Mesothelial cell of epicardium (in vitro differentiated cells): ENCODE measurements at places on chromosomes 1 and 21. TPM values are rescaled to one million over a fixed set of nuclear protein-coding genes. Genes with fewer than 3 reads are reported as not detected.
A peak's percentile ranks its signal among the peaks of the same experiment; 100 is the strongest.

The CCDC190 gene
- 0.11 to 0.13 TPM in 2 of 3 replicates, not detected in the other for total RNA-seq

The C1orf94 gene
- total RNA-seq = not detected in 3 replicates

The SH2D5 gene
- 0.45 to 0.90 TPM (median 0.49 TPM) in 3 replicates for total RNA-seq

The SLC9C2 gene
- total RNA-seq = 0.93 to 1.2 TPM (median 1.00 TPM) in 3 replicates

The GBP2 gene
- total RNA-seq = 3.8 to 4.4 TPM (median 4.1 TPM) in 3 replicates

The CAMSAP2 gene
- 47.9 to 48.2 TPM (median 48.2 TPM) in 3 replicates for total RNA-seq

The ANXA9 gene
- total RNA-seq = 1.2 TPM in 3 replicates

The OR14C36 gene
- total RNA-seq = not detected in 3 replicates

The LCE6A gene
- total RNA-seq = not detected in 3 replicates

The GREM2 gene
- total RNA-seq = 0.09 to 0.27 TPM (median 0.16 TPM) in 3 replicates

The CD52 gene
- total RNA-seq = 1.1 to 1.9 TPM (median 1.6 TPM) in 3 replicates

The NGF gene
- 4.2 to 4.6 TPM (median 4.5 TPM) in 3 replicates for total RNA-seq

The NLRP3 gene
- 0.13 to 0.34 TPM (median 0.22 TPM) in 3 replicates for total RNA-seq

- no peaks in the 10 kb centered on the region for H3K4me1 ChIP-seq
- DNase-seq = no peak
- no peak overlapping the region for H3K27ac ChIP-seq
- H3K36me3 ChIP-seq = no peaks in the 10 kb centered on the region
- no peak overlapping the region for H3K4me3 ChIP-seq
Observed at GRCh38 chr1:85289207-85289847, 12.9 kb upstream of the BCL10 start.

GRCh38 chr1:36603461-36603860 lies 120.7 kb upstream of the CSF3R start:
- no peak for DNase-seq
- H3K4me1 ChIP-seq = no peaks in the 10 kb centered on the region
- no peak overlapping the region for H3K27ac ChIP-seq
- H3K27me3 ChIP-seq = peaks cover 53% of the 10 kb centered on the region
- H3K36me3 ChIP-seq = no peaks in the 10 kb centered on the region

DNA sequence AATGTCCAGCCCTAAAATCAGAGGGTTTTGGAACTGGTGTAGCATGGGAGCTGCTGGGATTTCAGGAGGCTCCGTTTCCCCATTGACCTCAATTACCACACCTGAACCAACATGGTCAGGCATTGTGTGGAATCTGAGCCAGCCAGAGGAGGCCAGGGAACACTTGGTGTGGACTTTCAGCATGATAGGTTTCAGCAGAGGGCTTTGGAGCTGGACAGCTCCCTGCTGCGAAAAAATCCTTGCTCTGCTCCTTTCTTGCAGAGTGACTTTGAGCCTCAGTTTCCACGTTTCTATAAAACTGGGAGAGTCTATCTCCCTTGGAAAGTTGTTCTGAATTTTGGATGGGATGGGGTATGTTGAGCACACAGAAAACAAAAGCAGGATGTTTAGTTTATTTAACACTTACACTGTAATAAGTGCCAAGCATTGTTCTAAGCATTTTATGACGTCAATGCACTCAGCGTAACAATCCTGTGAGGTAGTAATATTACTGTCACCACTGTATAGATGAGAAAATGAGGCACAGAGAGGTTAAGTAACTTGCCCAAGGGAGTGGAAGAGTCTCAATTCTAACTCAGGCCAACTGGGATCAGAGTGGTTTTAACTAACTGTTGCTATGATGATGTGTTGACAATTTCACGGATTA lies 168.0 kb downstream of the GRIK3 start:
- H3K36me3 ChIP-seq = no peaks in the 10 kb centered on the region
- no peaks in the 10 kb centered on the region for H3K4me1 ChIP-seq
- DNase-seq = no peak
- no peak overlapping the region for H3K4me3 ChIP-seq

DNA sequence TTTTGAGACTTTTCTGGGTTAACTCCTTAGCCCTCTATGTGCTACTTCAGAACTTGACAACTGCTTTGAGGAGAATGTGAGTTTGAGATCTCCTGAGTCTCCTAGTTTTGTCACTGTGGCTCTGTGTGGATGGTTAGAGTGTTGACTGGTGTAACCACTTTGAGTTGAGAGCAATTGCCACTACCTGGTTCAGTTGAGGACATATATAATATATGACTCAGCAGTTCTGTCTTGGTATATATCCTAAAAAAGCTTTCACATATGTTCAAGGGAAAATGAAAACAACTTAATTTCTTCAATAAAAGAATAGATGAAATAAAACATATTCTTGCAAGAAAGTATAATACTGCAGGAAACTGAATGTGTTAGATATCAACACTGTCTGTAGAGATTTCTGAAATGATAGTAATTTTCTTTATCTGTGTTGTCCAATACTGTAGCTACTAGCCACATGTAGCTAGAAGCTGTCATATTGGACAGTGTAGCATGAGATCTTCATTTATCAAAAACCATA lies 96.7 kb upstream of the QSOX1 start:
- H3K4me3 ChIP-seq = no peak overlapping the region
- H3K27ac ChIP-seq = no peak overlapping the region
- no peak for DNase-seq

- H3K27me3 ChIP-seq = peaks cover 2% of the 10 kb centered on the region
- no peak for DNase-seq
- no peak overlapping the region for H3K27ac ChIP-seq
- peaks cover 6% of the 10 kb centered on the region for H3K36me3 ChIP-seq
Observed at GRCh38 chr1:65230731-65231481, 78.4 kb upstream of the DNAJC6 start.

DNA sequence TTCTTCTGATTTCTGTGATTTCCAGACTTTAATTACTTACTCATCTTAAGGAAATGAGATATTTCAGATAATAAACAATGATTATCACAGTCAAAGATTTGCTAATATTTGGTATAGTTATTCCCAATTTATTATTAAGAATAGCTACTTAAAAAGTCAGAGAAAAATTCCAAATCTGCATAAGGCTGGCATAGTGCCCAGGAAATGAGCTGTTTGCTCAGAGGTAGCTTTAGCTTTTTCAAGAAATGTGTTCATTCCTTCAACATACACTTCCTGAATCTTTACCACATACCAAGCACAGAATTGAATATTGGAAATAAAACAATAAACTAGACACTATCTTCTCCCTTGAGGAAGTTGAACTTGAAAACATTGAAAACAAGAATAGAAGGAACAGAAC lies 44.3 kb upstream of the KCNK1 start:
- no peaks in the 10 kb centered on the region for H3K36me3 ChIP-seq
- H3K4me3 ChIP-seq = no peak overlapping the region
- H3K4me1 ChIP-seq = peaks cover 24% of the 10 kb centered on the region
- no peak for DNase-seq
- peaks cover 29% of the 10 kb centered on the region for H3K27me3 ChIP-seq
- peak overlapping the region; percentile 62 for H3K27ac ChIP-seq

DNA sequence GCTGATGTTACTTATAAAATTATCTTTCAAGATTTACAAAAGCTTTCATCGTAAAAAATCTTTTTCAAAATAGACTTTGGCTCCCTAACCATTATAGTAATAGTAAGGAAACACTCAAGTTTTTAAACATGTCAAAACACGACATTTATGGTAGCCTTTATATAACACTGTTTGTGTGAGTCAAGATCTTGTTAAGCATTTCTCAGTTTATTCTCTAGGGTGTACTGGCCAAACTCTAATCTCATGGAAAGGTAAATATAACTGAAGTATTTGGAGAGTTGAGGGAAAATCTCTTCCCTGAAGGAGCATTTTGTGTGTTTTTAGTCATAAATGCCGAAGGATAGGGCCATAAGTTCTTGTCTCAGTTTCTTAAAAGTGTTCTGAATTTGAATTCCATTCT lies 790.9 kb upstream of the NCAM2 start:
- no peaks in the 10 kb centered on the region for H3K4me1 ChIP-seq
- H3K36me3 ChIP-seq = no peaks in the 10 kb centered on the region
- H3K27me3 ChIP-seq = no peaks in the 10 kb centered on the region
- H3K4me3 ChIP-seq = no peak overlapping the region
- DNase-seq = no peak
- no peak overlapping the region for H3K27ac ChIP-seq

DNA sequence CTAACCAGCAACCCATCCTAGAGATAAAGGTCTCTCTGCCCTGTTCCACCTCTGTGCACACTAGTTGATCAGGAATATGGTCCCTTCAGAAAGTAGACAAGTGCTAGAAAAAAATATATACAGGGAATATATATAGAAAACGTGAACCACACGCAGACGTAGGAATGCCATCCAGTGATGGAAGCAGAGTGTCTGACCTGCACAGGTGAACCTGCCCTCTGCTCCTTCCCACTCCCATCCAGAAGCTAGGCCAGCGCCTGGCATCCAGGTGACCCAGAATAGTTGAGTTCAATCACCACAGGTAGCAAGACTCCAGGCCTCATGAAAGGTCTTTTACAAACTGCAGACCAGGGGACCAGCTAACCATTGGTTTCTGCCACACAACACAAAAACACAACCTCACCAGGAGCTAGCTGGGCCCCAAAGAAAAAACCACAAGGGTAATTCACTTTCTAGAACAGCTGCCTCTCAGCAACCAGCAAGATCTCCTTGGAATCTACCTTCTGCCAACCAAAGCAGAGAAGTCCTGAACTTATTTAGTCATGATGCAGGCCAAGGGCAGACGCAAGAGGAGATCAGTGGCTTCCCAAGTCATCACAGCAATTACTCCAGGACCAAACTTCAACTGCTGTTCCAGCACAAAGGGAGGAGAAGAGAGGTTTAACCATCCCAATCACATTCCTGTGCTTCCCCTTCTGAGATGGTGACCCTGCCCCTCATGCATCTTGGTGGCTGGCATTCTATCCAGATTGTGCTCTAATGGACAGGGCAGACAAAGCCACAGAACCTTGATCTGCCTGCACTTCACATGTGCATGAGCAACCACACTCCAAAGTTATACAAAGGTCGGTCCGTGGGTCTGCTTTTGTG lies 53.0 kb downstream of the GPR161 start:
- peaks cover 12% of the 10 kb centered on the region for H3K36me3 ChIP-seq
- H3K27ac ChIP-seq = no peak overlapping the region
- no peak overlapping the region for H3K4me3 ChIP-seq
- peaks cover 3% of the 10 kb centered on the region for H3K4me1 ChIP-seq
- DNase-seq = no peak

DNA sequence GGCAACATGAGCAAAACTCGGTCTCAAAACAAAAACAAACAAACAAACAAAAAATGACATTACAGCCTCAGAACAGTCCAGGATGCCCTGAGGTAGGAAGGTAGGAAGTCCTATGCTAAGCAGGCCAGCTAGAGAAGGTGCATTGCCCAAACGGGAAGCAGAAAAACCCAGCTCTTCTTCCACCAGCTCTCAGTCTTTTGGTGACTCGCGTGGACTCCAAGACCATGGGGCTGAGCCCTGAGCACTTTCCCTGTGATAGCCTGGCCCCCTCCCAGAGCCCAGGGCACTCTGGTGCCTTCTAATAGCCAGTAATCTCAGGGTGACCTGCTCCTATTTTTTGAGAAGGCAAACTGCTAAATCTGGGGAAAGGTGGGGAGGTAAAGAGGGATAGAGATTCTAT lies 16.1 kb downstream of the PHLDA3 start:
- H3K36me3 ChIP-seq = no peaks in the 10 kb centered on the region
- H3K27ac ChIP-seq = no peak overlapping the region
- H3K4me1 ChIP-seq = peaks cover 47% of the 10 kb centered on the region
- no peaks in the 10 kb centered on the region for H3K27me3 ChIP-seq
- H3K4me3 ChIP-seq = no peak overlapping the region

- peaks cover 2% of the 10 kb centered on the region for H3K36me3 ChIP-seq
- DNase-seq = no peak
- peaks cover 51% of the 10 kb centered on the region for H3K4me1 ChIP-seq
- H3K27me3 ChIP-seq = no peaks in the 10 kb centered on the region
- H3K4me3 ChIP-seq = no peak overlapping the region
Observed at GRCh38 chr1:81699234-81699633, 101.5 kb upstream of the ADGRL2 start.

GRCh38 chr1:178166429-178167024 lies 72.6 kb downstream of the RASAL2 start:
- no peak overlapping the region for H3K27ac ChIP-seq
- no peaks in the 10 kb centered on the region for H3K36me3 ChIP-seq
- no peaks in the 10 kb centered on the region for H3K27me3 ChIP-seq
- peaks cover 8% of the 10 kb centered on the region for H3K4me1 ChIP-seq

GRCh38 chr1:150622303-150622975 lies 7.0 kb downstream of the ENSA start:
- H3K36me3 ChIP-seq = peaks cover 42% of the 10 kb centered on the region
- H3K27ac ChIP-seq = peak overlapping the region; percentile 62
- H3K27me3 ChIP-seq = no peaks in the 10 kb centered on the region
- H3K4me3 ChIP-seq = no peak overlapping the region
- peaks cover 27% of the 10 kb centered on the region for H3K4me1 ChIP-seq

GRCh38 chr1:64882574-64883255 lies 83.6 kb downstream of the JAK1 start:
- no peak overlapping the region for H3K27ac ChIP-seq
- H3K4me3 ChIP-seq = no peak overlapping the region
- peaks cover 11% of the 10 kb centered on the region for H3K36me3 ChIP-seq
- no peaks in the 10 kb centered on the region for H3K27me3 ChIP-seq

- H3K27ac ChIP-seq = peak overlapping the region; percentile 75
- H3K4me3 ChIP-seq = no peak overlapping the region
- DNase-seq = no peak
- H3K4me1 ChIP-seq = peaks cover 32% of the 10 kb centered on the region
Observed at GRCh38 chr1:154730986-154731489, 123.1 kb upstream of the ADAR start.

- H3K36me3 ChIP-seq = no peaks in the 10 kb centered on the region
- peaks cover 29% of the 10 kb centered on the region for H3K27me3 ChIP-seq
- no peaks in the 10 kb centered on the region for H3K4me1 ChIP-seq
- DNase-seq = no peak
- H3K27ac ChIP-seq = no peak overlapping the region
Observed at GRCh38 chr1:177912991-177913390, 56.9 kb downstream of the SEC16B start.

- H3K27me3 ChIP-seq = peaks cover 4% of the 10 kb centered on the region
- no peak overlapping the region for H3K4me3 ChIP-seq
- H3K27ac ChIP-seq = no peak overlapping the region
- no peak for DNase-seq
- peaks cover 1% of the 10 kb centered on the region for H3K36me3 ChIP-seq
Observed at GRCh38 chr1:233364026-233364425, 36.5 kb downstream of the MAP3K21 start.

- H3K36me3 ChIP-seq = no peaks in the 10 kb centered on the region
- no peak overlapping the region for H3K27ac ChIP-seq
- DNase-seq = no peak
- peaks cover 51% of the 10 kb centered on the region for H3K4me1 ChIP-seq
Observed at GRCh38 chr1:10511494-10511885, 36.7 kb downstream of the PEX14 start.

DNA sequence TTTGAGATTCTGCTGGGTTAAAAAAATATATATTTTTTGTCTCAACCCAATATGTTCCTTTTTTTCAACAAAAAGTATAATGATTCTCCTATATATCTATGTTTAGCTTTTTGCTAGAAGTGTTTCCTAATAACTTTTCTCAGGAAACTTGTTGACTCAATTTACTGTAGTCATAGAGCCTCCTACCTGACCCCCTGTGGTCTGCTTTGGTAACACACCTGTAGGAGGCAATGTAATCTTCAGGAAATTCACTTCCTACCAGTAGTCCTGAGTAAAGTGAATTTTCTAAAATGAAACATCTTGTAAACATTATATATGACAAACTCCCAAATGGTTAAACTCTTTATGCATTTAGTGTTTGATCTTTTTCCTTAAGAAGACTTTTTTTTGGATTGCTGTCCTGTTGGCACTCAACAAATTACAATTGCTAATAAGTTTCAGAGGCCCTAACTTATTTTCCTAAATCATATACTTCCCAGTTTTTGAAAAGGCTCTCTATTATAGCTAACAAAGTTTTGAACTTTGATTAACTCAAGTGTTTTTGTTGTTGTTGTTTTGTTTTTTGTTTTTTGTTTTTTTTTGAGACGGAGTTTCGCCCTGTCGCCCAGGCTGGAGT lies 118.3 kb downstream of the OLFML2B start:
- no peak overlapping the region for H3K27ac ChIP-seq
- H3K36me3 ChIP-seq = peaks cover 3% of the 10 kb centered on the region
